Karpas-422 (cell line): ENCODE measurements at places on chromosomes 11 and 22.

GRCh38 chr11:96334219-96334618, 8.8 kb downstream of the MAML2 start:
- peaks cover 7% of the 10 kb centered on the region for H3K4me1 ChIP-seq
- H3K27ac ChIP-seq, result no peak overlapping the region
- no peak for DNase-seq
- H3K36me3 ChIP-seq, result no peaks in the 10 kb centered on the region
- H3K4me3 ChIP-seq, result no peak overlapping the region

- H3K36me3 ChIP-seq, result no peaks in the 10 kb centered on the region
- H3K4me3 ChIP-seq, result no peak overlapping the region
- H3K4me1 ChIP-seq, result peaks cover 10% of the 10 kb centered on the region
- H3K27me3 ChIP-seq, result no peaks in the 10 kb centered on the region
- no peak overlapping the region for H3K27ac ChIP-seq
Observed at GRCh38 chr11:21710809-21711208, 482.1 kb upstream of the ANO5 start.

DNA sequence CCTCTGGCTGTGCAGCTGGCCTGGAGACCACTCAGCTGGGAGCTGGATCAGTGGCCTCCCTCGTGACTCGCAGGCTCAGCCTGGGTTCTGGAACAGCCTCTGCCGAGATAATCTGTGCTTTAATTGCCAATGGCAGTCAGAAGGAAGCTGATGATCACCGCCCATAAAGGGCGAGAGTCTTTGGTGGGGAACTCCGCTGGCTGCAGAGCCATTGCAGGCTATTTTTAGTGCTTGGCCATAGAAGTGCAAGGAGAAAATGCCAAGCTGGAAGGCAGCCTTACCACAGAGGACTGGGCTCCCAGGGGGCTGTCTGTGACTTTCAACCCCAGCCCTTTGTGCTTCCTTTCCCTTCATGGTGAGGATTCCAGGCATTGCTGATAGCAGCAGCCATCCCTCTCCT, 62.2 kb upstream of the TENM4 start:
- no peaks in the 10 kb centered on the region for H3K4me1 ChIP-seq
- no peak for DNase-seq
- no peak overlapping the region for H3K4me3 ChIP-seq
- H3K36me3 ChIP-seq, result no peaks in the 10 kb centered on the region

GRCh38 chr11:108622341-108622740, 28.8 kb upstream of the EXPH5 start:
- no peak for DNase-seq
- no peaks in the 10 kb centered on the region for H3K36me3 ChIP-seq
- H3K27ac ChIP-seq, result no peak overlapping the region
